Activated CD4-positive, CD25-positive, alpha-beta regulatory T cell treated with anti-CD3 and anti-CD28 coated beads, Interleukin-2, amount 50 U/mL, for 16 hours (primary cell): ENCODE measurements at places on chromosomes 7 and 10.

- no peak for DNase-seq
These were observed 637.9 kb upstream of the DPP6 start for GRCh38 chr7:153414288-153414629.

GRCh38 chr10:112952282-112953173 lies 2.5 kb downstream of the TCF7L2 start:
- DNase-seq, result no peak

DNA sequence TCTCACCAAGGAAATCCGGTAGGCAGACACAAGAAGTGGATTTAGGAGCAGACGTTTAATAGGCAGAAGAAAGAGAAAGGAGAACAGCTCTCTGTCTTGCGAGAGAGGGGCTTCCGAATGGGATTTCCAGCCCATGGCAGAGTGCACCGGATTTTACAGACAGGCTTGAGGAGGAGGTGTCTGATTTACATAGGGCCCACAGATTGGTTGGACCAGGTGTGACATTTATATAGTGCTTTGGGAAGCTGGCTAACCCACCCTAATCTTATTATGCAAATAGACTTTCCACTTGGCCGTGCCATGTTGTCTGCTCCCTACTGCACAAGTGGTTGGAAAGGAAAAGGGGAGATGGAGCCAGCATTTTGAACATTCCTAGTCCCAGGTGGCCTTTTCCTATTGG lies 57.8 kb downstream of the ANKMY2 start:
- DNase-seq, result no peak

GRCh38 chr10:1287971-1288401 lies 231.8 kb downstream of the WDR37 start:
- DNase-seq, result no peak

- DNase-seq, result no peak
These were observed 144.9 kb downstream of the UBE2H start for GRCh38 chr7:129807863-129808262.
